ENCODE measurements at places on chromosomes 6 and 20.

- peak; percentile 56 for DNase-seq
Measured at GRCh38 chr20:31570735-31571617, 34.1 kb upstream of the ID1 start.

GRCh38 chr20:34859826-34860545 lies 12.7 kb downstream of the GGT7 start:
- peak; percentile 35 for DNase-seq

DNA sequence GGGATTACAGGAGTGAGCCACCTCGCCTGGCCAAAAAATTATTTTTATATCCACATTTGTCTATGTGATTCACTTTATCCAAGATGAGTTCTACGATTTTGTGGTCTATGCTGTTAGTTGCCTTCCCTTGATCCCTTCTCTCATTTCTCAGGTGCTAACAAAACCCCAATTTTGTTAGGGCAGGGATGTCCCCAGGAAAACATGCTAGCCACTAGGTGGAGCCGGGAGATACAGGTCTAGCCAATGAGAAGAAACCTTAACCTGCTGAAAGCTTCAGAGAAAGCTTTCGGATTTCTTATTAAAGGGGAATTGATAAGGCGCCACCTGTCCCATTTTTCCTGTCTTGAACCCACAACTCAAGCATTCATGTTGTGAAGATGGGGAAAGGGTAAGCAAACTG lies 167.4 kb upstream of the OLIG3 start:
- DNase-seq, result no peak

DNA sequence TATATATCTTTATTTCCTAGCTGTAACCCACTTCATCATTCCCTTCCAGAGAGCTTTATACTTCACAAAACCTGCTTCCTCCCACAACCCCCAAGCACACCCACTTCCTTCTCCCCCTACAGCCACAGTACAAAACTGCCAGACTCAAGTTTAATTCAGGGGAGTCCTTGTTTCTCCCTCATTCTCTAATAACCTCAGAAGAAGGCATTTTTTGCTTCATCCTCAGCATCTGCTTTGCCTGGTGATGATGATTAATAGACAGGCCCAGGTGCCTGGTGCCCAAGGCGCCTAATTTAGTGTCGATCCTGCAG lies 414.3 kb downstream of the KIF16B start:
- no peak for DNase-seq

DNA sequence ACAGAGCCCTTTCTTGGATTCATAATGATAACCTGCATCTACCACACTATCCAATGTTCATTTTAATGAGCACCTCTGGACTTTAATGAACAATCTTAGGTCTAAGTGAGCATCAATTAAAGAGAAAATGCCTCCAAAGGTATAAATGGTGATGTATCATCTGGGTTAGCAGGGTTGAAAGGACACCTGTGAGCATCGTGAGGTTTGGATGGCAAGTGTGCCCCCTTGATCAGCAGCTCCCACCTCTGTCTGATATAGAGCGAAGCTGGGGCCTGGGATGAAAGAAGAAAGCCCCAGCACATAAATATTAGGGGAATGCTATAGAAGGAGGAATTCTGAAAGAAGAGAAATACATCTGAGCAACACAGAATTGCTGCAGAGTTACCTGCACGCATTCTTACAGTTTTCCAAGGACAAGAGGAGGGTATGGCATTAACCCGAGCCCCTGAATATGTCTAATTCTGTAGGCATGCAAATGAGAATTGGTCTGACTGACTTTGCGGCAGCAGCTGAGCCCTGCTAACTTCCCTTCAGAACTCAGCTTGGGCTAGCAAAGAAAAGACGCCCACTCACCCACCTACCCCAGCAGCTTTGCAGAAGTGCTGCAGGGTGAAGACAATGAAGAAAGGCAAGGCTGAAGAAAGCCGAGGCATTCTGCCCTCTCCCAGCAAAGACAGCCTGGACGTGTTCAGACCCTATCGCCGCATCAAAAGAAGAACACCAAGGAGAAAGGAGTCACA lies 136.2 kb downstream of the GMPR start:
- DNase-seq, result peak; percentile 46

GRCh38 chr6:110232450-110232849 lies 52.2 kb downstream of the CDC40 start:
- no peak for DNase-seq

DNA sequence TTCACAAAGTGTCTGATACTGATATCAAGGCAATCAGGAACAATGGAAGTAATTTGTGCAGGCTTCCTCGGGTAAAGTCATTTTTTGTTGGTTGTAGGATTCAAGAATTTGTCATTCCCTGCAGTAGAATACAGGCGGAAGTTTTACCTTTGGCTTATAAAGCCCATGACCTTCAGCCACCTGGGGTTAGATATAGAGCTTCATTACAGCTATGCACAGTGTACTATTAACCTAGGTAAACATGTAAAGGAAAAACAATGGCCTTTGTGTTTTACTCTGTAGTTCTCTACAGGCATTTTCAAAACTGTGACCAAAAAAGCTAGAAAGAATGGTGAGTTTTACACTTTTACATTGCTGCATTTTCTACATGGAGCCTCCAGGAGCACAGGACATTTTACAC lies 114.9 kb downstream of the NRSN1 start:
- no peak for DNase-seq

DNA sequence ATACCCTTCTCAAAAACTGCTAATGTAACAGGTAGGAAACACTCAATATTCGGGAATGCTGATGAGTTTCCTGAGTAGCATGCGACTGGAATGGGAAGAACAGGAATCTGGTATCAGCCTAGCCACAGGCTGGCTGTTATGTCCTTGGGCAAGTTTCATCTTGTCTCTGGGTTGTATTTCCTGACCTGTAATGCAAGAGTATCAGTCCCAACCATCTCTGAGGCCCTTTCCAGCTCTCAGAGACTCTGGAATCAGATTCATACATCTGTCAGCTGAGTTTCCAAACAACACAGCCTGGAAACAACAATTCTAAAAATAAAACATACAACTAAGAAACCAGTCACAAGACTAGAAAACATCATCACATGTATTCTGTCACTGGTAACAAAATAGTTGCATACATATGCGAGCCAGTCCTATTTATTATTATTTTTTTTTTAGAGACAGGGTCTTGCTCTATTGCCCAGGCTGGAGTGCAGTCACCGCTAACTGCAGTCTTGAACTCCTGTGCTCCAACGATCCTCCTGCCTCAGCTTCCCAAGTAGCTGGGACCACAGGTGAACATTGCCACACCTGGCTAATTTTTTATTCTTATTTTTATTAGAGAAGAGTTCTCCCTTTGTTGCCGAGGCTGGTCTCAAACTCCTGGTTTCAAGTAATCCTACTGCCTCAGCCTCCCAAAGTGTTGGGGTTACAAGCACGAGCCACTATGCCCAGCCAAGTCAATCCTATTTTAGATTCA lies 16.7 kb upstream of the TFAP2A start:
- DNase-seq, result peak; percentile 92

DNA sequence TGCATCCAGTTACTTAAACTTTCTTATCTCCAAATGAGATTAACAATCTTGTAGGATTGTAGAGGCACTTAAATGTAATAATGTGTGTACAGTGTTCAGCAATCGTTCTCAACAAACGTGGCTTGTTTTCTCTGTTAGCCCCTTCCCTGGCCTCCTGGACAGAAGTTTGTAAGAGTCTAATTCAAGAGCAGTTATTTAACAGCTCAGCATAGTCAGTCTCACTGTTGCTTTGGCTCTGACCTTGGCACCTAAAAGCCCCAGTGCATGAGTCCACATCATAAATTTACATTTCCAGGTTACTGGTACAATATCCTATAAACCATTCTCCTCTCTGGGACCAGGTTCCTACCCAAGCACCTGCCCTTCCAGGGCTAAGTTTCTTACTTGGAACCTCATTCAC lies 11.5 kb upstream of the PHF3 start:
- no peak for DNase-seq

Data from islet precursor cell (in vitro differentiated cells).